Breast epithelium (tissue), 4 donors: ENCODE measurements at places on chromosomes 1 and 21. TPM values are rescaled to one million over a fixed set of nuclear protein-coding genes. Genes with fewer than 3 reads are reported as not detected.

SLC16A4 gene
- 0.96 TPM for total RNA-seq

ANKRD45 gene
- total RNA-seq: 0.33 TPM

RAB7B gene
- total RNA-seq: 1.3 TPM

HES3 gene
- total RNA-seq: not detected

KCNT2 gene
- 2.6 TPM for total RNA-seq

LY9 gene
- total RNA-seq: 5.6 TPM

DNAJC28 gene
- total RNA-seq: 2.0 TPM

GCSAML gene
- not detected for total RNA-seq

CR1L gene
- not detected for total RNA-seq

NIBAN1 gene
- 44.2 TPM for total RNA-seq

PDE4B gene
- total RNA-seq: 54.4 TPM

BNIPL gene
- total RNA-seq: 17.0 TPM

PROK1 gene
- 42.9 TPM for total RNA-seq

ADAMTS1 gene
- total RNA-seq: 72.0 TPM

SEC16B gene
- 4.8 TPM for total RNA-seq

CD247 gene
- total RNA-seq: 0.80 TPM

CKS1B gene
- total RNA-seq: 104 TPM

AMY1C gene
- total RNA-seq: not detected

TMEM82 gene
- not detected for total RNA-seq

SPRR2A gene
- not detected for total RNA-seq

HLCS gene
- 19.5 TPM for total RNA-seq

LYPD8 gene
- total RNA-seq: not detected

PALMD gene
- total RNA-seq: 96.7 TPM

GBP6 gene
- 0.44 TPM for total RNA-seq

COL11A1 gene
- 0.48 TPM for total RNA-seq

CITED4 gene
- 26.9 TPM for total RNA-seq

PCP4L1 gene
- total RNA-seq: 0.32 TPM

MGST3 gene
- total RNA-seq: 251 TPM

KLHDC8A gene
- total RNA-seq: not detected

OR6N1 gene
- not detected for total RNA-seq

NEGR1 gene
- 7.9 TPM for total RNA-seq

GJA9 gene
- total RNA-seq: not detected

ITPKB gene
- 24.0 TPM for total RNA-seq

SLC26A9 gene
- total RNA-seq: not detected

IGFN1 gene
- 0.33 TPM for total RNA-seq

CFAP45 gene
- 0.80 TPM for total RNA-seq

GPR3 gene
- total RNA-seq: 0.66 TPM

ERG gene
- total RNA-seq: 14.0 TPM

TIAM1 gene
- total RNA-seq: 10.6 TPM

NHLH1 gene
- total RNA-seq: not detected

RGS1 gene
- 189 TPM for total RNA-seq

KIF14 gene
- total RNA-seq: 0.64 TPM

TNFRSF14 gene
- 67.8 TPM for total RNA-seq

LMNA gene
- 319 TPM for total RNA-seq

FCRL5 gene
- not detected for total RNA-seq

KLHDC9 gene
- 9.8 TPM for total RNA-seq

PAPPA2 gene
- total RNA-seq: 2.6 TPM

LRIG2 gene
- 24.3 TPM for total RNA-seq

USH2A gene
- not detected for total RNA-seq
